ENCODE measurements at places on chromosomes 2 and 18.

DNA sequence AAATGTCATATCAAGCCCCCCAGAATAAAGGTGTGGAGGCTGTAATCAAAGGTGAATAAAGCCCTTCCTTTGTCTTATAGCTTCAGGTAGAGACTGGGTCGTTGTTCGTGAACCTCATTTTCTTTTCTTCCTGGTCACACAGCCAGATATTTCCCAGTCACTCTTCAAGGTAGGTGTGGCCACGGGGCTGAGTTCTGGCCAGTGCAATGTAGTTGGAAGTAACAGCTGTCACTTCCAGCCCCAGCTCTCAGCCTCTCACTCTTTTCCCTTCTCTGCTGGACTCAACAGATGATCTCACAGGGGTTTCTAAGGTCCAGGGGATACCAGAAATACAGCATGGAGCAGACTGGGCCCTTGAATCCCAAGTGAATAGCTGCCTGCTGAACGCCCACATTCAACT lies 15.8 kb upstream of the TRPM8 start:
- DNase-seq, result no peak

DNA sequence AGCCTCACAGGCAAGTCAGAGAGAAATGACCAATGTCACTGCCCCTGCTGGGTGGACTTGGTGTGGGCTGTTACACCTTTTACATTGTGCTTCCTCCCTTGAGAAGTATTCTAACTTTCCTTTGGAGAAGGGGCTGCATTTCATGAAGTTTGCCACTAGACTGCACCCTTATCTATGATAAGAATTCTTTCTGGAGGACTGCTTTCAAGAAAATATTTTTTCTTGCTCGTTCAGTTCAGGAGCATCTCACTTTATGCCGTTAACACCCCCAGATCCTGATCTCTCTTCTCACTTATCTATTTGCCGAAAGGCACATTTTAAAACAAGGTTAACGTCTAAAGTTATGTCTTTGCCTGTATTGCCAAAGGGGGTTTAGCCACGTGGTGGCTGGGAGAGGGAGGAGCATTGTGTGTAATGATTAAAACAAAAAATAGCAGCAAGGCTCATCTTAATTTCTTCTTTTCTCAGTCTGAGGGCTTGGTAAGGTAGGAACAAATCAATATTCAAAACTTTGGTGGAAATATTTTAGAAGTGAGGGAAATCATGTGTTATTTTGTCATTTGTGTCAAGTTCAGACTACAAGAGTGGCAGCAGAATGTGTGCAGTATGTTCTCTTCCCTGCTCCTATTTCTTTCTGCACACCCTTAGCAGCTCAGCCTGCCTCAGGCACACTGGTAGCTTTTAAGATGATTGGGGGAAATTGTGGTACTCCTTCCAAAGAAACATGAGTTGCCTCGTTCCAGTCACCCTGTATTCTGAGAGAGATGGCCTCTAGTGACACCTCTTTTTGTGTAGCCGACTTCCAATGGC lies 1.6 kb upstream of the IGFBP5 start:
- DNase-seq, result peak; percentile 78

DNA sequence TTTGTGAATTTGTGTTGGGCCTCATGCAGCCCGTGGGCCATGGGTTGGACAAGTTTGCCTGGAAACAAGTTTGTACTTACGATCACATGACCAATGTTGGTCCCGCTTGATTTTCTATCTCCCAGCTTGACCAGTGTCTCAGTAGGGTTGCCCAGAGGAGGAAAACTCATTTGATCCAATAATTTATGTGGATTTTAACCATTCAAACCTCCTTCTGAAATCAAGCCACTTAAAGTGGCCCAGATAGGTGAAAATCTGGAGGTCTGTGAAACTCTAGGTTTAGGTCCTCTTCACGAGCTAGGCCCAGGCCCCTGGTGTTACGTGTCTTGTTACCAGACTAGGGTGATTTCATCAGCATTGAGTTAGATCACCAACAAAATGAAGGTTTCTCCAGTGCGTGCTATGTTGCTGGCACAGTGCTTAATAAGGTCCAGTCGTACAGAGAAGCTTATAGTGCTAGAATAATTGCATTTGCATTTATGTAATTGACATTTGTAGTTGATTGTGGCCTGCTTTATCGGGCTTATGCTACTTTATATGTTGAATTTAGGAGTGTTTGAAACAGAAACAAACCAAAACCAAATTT lies 4.4 kb downstream of the ACTR2 start:
- DNase-seq, result peak; percentile 24

GRCh38 chr2:141968433-141968832 lies 162.4 kb downstream of the LRP1B start:
- no peak for DNase-seq

DNA sequence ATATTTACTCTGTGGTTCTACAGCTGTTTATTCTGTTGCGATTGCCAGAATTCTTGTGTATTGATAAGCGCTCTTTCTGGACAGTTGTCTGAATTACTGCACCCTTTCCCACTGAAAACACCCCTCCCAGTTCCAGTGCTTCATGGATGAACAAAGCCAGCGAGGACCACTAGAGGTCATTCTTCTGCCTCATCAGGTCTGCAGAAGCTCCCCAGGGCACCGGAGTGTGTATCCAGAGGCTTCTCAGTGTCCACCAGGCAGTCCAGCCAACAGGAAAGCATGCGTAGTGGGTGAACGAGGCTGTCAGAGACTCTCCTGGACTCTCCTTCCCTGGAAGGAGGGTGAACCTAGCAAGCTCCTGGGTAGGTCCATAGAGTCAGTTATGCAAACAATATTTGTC lies 40.6 kb upstream of the INHBB start:
- DNase-seq, result peak; percentile 49

DNA sequence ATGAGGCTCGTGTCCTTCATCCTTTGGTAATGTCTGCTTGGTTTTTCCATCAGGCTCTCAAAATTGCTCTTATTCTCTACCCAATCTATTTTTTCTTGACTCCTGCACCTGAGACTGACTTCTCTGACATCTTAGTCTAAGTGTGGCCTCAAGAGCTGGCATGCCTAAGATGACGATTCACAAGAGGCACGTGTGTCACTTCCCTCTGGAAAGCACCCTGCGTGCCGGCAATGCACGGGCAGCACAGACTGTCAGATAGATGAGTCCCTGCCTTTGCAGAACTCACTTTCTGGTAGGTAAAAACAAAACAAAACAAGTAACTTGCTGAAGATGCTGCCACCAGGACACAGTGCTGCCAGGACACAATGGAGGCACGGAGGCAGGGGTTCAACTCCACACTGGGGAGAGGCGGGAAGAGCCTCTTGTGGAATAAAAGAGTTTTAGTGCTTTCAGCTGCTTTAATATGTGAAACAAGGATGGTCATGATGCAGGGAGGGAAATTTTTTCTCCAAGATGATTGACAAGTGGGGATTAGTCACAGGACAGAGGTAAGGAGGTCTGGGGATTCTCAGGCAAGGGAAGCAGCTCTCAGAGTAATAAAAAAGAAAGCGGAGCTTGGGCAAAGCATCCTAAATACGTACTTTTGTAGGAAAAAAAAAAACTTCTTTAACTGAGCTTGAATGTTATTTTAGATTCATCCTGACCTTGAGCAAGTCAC lies 27.3 kb downstream of the CYB5A start:
- no peak for DNase-seq

DNA sequence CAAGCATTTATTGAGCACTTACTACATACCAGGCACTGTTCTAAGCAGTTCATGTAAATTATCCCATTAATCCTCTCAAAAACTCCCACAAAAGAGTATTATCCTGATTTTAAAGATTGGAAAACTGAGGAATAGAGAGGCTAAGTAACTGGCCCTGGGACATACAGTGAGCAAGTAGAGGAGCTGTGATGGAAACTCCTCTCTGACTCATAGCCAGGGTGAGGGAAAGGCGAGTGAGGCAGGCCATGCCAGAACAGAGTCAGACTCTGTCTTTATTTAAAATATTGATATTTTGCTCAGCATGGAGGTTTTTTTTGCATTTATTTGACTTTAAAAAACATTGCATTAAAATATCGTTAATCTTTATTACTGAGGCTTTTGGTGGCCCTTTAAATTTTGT lies 208.0 kb downstream of the LOXHD1 start:
- DNase-seq, result no peak

- DNase-seq, result peak; percentile 55
Measured at GRCh38 chr2:190679813-190680591, 31.1 kb downstream of the NAB1 start.

DNA sequence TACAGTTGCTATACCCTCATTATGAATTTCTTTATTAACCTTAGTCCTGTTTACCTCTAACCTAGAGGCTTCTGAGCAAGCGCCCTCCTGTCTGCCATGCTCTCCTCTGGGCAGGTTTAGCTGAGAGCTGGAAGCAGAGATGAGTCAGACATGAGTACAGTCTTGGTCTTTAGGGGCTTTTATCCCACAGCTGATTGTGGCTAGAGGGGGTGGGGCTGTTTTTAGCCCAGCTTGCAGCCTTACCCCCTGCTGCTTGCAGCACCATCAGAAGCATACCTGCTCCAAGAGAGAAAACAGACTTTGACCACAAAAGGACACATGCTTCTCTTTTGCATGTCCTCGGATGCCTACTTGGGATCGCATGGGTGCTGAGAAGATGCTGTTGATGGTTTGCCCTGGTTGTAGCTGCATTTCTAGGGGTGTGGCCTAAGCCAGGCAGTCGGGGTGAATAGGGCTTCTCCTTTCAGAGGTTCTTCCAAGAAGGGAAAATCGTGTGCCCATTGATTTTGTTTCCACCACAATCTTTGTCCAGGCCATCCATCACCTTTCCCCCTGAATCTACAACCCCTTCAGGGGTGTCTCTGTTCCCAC lies 115.0 kb upstream of the LGALSL start:
- no peak for DNase-seq

- no peak for DNase-seq
Measured at GRCh38 chr18:59629894-59630293, 67.3 kb downstream of the CCBE1 start.

- DNase-seq, result no peak
Measured at GRCh38 chr2:172849519-172850217, 114.0 kb downstream of the RAPGEF4 start.

GRCh38 chr2:25252291-25253152 lies 84.1 kb upstream of the POMC start:
- DNase-seq, result peak; percentile 82

DNA sequence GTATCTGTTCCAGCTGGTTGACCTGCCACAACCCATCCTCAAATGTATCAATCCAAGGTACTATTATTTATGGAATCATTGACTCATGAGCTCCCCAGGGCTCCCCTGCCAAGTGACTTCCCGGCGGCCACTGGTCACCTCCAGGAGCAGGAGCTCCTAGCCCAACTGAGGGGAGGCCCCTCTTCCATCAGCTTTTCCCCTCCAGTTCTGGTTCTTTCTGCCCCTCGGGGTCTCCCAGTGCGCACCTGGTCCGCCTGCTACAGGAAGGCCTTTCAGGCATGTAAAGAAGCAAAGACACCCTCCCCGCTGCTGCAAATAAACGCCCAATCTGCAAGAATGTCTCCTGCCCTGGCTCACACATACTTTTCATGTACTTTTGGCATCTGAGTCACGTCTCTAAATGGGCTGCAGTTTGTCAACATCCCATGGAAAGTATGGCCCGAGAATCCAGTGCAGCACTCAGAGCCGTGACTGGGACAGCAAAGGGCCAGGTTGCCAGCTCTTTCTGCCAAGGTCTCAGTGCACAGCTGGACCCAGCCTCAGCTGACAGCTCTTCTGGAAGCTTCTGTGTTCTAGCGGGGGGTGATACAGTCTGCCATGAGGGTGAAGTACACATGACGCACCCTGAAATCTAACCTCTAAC lies 41.4 kb downstream of the KLHL29 start:
- DNase-seq, result no peak

DNA sequence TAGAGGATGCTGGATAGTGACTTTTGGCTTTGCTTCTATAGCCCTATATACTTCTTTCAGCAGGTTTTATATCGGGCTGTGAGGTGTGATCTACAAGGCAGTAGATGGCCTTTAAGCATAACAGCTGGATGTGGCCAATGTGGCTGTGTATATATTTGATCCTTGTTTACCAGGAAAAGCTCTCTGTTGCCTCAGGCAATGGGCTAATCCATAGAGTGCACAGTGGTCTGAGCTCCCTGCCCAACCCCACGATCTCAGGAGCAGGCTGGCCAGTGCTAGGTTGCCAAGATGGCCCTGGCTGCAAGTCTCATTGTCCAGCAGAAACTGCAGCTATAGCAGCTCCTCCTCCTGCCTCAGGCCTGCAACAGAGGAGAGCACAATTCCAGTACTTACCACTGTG lies 72.3 kb upstream of the SPHKAP start:
- no peak for DNase-seq

DNA sequence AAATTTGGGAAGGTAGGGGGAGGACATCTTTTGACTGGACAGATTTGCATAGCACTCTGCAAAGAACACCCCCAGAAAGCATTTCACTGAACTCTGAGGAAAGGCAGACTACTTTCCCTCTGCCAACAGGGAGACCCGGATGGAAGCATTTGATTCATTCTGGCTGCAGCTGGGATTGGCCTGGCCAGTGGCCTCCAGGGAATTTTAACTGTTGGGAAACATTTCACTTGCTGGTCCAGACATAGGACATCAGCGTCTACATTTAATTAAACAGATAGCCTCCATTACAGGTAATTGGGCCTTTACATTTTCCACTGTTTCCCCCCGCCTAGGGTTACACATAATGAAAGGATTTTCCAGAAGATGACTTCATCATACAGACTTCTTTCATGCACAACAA lies 92.8 kb downstream of the MARCHF4 start:
- DNase-seq, result no peak

DNA sequence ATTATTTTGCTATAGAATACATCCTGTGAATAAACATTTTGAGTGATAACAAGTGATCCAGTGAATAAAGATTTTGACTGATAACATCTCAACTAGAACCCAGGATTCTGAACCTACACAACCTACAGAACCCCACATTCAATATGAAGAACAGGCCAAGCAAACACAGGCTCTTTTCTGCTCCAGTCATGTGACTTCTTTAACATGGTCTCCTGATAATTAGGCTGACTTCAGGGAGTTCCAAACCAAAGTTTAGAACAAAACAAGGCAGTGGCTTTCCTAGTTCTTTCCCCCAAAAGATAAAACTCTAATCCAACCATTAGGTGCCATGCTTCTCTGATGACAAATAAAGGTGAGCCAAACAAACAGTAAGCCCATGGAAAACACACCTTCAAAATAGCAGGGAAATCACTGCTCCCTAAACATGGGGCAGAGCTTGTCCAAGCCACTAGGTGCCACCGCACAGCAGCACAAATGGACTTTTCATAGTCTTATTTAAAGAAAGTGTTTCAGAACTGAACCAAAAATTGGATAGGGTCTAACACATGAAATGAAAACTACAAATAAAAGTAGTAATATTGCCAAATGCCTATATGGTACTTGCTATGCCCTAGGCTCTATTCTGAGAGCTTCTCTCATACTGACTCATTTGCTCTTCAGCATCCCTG lies 95.3 kb downstream of the EVA1A start:
- DNase-seq, result peak; percentile 5

- DNase-seq, result no peak
Measured at GRCh38 chr2:233503947-233504637, 62.5 kb downstream of the USP40 start.

GRCh38 chr2:64420677-64421076 lies 33.3 kb upstream of the LGALSL start:
- no peak for DNase-seq

- no peak for DNase-seq
Measured at GRCh38 chr2:215878476-215879063, 134.8 kb downstream of the MREG start.

- DNase-seq, result peak; percentile 48
Measured at GRCh38 chr2:46945671-46946070, 30.1 kb upstream of the MCFD2 start.
